Activated naive CD4-positive, alpha-beta T cell treated with anti-CD3 and anti-CD28 coated beads, Interleukin-2, amount 10 ng/mL, durations not matched to agents 5 hours and 36 hours (primary cell): ENCODE measurements at places on chromosomes 3 and 15. TPM values are rescaled to one million over a fixed set of nuclear protein-coding genes. Genes with fewer than 3 reads are reported as not detected.

The CEMIP gene
- total RNA-seq, result not detected

The BFSP2 gene
- total RNA-seq, result not detected

The ADAMTSL3 gene
- total RNA-seq, result not detected

The MORC1 gene
- total RNA-seq, result not detected

The TBC1D23 gene
- 31.2 TPM for total RNA-seq

The TMCO5A gene
- not detected for total RNA-seq

The KIF15 gene
- 45.9 TPM for total RNA-seq

The ARGFX gene
- not detected for total RNA-seq

The HRG gene
- total RNA-seq, result not detected

The B3GALNT1 gene
- total RNA-seq, result 5.9 TPM

The SEMA5B gene
- not detected for total RNA-seq

The MRPS11 gene
- total RNA-seq, result 45.8 TPM

The ABHD2 gene
- 62.0 TPM for total RNA-seq

The IL16 gene
- total RNA-seq, result 318 TPM

The ATXN7 gene
- total RNA-seq, result 71.0 TPM

The FEZF2 gene
- not detected for total RNA-seq

The SGO1 gene
- total RNA-seq, result 29.9 TPM
